Memory B cell (primary cell): ENCODE measurements at places on chromosomes 6 and 20.
A peak's percentile ranks its signal among the peaks of the same experiment; 100 is the strongest.

- DNase-seq = no peak
Measured at GRCh38 chr6:118285791-118286190, 262.3 kb upstream of the PLN start.

DNA sequence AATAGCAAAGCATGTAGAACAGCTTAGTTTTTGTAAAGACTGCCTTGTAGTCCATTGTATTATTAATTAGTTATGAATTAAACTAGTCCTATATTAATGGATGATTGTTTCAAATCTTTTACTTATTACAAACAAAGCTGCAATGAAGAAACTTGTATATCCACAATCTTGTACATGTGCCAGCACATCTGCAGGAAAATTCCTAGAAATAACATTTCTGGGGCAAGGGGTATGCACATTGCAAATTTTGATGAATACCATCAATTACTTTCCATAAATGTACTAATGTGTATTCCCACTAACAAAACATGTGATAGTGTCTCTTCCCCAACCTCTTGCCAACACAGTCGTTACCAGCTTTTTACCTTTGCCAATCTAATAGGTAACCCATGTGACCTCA, 73.6 kb upstream of the AKAP12 start:
- no peak for DNase-seq

DNA sequence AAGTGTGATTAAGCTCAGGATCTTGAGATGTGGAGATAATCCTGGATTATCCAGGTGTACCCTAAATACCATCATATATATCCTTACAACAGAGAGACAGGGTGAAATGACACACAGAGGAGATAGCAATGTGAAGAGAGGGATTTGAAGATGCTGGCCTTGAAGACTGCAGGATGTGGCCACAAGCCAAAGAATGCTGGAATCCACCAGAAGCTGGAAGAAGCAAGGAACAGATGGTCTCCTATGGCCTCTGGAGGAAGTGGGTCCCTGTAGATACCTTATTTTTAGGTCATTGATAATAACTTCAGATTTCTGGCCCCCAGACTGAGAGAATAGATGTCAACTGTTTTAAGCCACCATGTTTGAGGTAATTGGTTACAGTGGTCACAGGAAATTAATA, 95.0 kb downstream of the PAK5 start:
- no peak for DNase-seq

- DNase-seq = no peak
Measured at GRCh38 chr20:10465135-10465534, 30.0 kb downstream of the SLX4IP start.

DNA sequence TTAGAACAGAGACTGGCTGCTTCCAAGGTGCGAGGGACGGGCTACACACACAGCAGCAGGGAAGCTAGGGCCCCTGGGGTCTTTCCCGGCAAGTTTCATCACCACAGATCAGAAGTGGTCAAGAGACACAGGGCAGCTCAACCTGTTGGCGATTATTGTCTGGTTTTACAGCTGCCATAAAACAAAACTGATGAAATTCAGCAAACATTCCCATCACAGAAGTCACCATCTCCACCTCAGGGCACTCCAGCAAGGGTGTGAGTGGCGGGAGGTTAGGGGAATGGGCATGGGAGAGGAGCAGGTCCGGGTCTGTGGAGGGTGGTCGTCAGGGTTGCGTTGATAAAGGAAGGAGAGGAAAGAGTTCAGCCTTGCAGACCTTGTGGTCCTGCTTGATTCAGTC, 91.0 kb downstream of the PXDC1 start:
- DNase-seq = no peak

DNA sequence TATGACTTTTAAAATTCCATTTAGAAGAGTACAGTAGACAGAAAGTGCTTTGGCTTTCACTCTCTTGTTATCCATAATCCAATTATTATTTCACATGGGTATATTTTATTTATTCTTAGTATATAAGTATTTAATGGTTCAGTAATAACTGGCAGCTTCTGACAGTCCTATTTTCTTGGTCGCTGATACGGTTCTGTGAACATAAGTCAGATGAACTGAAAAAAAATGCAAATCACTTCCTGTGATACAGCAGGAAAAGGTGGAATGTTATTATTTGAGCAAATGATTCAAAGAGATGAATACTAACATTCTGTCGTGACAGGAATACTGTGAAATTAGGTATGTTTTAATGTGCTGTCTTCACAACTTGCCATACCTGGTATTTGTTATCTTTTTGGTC, 132.3 kb downstream of the ARHGAP18 start:
- DNase-seq = no peak

DNA sequence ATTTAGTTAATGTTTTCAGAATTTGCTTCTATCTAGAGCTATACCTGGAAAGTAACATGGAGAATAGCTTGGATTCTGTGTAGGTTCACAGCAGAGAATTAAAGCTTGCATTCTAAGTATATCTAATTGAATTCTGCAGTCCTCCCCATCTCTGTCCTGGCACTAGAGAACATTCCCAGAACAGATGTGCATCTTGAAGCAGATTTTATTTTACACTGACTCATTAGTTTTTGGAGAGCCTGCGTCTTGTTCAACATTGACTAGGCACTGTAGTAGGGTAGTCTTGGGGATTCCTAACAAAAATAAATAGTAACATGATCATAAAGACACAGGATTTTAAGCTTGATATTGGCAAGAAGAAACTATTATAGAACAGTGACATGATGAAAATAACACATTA, 36.2 kb upstream of the BAG2 start:
- DNase-seq = no peak

DNA sequence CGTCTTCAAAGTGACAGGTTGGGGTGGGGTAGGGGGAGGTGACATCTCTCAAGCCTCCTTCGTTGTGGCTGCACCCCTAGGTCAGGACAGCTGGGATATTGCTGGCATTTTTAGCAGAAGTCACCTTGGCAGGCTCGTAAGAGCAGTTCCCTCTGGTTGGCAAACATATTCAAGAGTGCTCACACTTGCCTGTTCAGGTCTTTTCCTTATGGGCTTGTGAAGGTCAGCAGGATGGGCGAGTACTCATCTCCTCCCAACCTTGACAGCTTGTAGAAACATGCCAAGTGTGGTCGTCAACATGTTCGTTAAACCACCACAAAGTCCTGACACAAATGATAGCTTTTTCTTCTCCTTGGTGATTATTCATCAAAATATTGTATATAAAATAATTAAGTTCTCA, 113.6 kb downstream of the HDGFL1 start:
- no peak for DNase-seq

- no peak for DNase-seq
Measured at GRCh38 chr20:61886721-61887595, 178.7 kb downstream of the TAF4 start.

DNA sequence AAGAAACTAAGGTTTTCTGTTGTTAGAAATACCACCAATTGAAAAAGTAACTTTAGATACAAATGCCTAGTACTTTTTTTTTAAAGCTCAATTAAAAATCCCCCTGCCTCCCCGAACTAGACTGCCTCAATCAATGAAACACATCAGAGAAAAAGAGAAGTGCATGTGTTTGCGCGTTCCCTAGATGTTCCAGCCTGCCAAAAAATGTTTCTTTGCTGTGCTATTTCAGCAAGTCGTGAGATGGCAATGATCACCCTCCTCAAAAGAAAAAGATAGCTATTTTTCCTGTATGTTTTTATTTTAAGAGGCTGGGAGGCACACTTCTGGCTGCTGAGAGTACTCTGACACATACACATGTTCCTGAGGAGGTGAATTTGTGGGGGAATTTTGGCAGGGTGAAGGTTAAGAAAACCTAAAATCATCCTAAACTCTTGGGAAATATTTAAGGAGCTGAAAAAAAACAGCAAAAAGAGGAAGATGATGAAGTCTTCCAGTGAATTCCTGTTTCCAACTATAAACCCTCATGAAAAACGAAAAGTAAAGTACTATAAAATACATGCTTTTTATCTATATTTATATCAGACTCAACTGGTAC, 114.8 kb downstream of the HIVEP2 start:
- DNase-seq = no peak

DNA sequence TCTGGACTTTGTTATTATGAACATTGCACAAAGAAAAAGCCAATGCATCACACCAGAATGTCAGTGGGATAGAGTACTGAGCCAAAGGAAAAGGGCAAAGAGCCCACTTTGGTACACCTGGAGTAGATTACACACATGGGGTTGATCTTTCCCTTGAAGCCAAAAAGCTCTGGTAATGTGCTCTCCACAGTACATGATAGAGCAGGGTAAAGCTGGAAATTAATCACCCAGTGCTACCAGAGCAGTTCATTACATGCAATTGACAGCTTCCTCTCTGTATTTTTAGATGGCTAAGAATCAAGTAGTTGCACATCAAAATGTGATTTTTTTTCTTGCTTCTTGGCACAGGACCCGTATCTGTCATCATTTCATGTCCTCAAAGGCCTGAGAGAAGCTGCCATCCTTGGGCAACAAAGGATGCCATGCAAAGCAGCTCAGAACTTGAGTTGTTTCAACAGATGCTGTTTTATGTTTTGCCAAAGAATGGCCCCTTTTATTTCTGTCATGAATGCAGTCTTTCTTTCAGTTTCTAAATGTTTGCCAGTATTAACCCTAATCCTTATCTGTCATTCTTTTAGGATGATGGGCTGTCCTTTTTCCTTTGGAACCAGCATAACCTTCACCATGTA, 88.1 kb downstream of the HDGFL1 start:
- DNase-seq = no peak

DNA sequence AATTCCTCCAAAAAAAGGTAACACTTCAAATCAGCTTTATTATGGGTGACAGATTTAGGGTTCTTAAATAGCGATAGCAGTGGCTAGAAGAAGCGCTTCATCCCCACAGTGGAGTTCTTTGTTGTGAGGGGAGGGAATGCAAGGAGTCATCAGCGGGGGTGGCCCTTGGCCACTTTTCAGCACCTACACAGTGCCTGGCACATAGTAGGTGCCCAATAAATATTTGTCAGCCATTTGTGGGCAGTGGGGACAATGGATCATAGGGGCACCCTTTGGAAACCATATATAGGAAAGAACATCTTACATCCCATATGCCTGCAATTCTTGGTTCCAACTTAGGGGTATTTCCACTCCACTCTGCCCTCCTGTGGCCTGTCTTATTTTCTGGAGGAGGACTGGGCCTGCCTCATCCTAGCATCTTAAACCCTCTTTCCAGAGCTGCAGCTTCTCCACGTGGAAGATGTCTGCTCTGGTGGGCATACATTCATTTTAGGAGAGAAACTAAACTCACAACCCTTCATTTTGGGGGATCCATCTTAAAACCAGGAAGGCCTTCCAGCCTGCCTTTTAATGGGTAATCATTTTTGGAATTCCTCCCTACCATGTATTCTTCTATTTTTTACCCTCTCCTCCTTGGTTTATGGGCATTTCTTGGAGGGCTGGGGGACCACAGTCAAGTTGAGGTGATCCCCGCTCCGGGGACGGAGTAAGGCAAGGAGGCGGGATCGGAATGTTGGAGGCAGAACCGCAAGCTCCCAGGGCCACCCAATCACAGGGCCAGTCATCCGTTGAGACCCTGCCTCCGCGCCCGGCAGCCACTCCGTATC, 2.6 kb upstream of the GPSM3 start:
- no peak for DNase-seq

DNA sequence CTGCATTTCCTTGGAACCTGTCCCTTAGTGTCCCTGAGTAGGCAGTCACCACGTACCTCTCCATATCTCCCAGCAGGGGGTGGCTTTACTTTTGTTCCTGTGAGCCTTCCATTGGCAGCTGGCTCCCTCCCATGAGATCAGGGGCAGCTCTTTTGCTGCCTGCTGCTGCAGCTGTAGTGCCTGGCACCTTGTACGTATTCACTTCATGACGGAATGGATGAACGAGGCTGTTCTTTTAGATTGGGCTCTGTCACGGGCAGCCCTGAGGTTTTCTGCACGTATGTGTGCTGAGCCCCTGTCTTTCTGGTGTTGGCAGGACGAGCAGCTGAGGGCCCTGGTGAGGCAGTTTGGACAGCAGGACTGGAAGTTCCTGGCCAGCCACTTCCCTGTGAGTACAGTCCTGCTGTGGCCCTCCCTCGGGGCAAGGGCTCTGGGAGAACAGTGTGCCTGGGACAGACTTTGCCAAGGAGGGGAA, 14.6 kb downstream of the MYBL2 start:
- DNase-seq = peak; percentile 56

DNA sequence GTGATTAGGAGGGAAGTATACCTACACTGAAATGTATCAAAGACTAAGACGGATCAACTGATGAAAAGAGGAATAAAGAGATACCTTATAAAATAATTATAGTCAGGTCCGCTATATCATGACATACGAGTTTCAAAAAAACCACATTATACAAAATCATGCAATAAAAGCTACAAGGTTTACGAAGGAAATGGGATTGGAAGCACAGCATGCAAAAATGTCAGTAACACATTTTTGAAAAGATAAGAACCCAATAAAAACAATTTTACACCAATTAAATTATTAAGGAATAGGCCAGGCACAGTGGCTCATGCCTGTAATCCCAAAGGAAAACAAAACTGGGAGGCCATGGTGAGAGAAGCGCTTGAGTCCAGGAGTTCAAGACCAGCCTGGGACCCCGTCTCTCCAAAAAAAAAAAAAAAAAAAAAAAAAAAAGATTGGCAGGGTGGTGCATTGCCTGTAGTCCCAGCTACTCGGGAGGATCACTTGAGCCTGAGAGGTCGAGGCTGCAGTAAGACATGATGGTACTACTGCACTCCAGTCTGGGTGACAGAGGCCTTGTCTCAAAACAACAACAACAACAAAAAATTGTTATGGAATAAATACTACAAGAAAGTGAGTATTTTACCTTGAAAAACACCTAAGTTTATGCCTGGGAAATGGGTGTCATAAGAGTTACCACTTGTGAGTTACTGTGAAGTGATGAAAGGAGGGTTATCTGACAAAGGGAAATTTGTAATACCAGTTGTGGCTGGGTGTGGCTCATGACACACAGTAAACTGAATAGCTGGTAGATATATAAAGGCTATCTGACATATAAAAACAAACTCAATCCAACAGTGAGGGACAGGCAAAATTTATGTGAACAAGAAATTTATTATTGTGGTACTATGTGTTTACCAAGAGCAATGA, 45.2 kb downstream of the RANBP9 start:
- DNase-seq = no peak

- DNase-seq = no peak
Measured at GRCh38 chr20:57555457-57556184, 5.3 kb upstream of the PCK1 start.

GRCh38 chr6:21970569-21971300, 326.1 kb downstream of the PRL start:
- no peak for DNase-seq

- peak; percentile 9 for DNase-seq
Measured at GRCh38 chr6:2103765-2104523, 141.5 kb downstream of the GMDS start.

- no peak for DNase-seq
Measured at GRCh38 chr20:24694157-24694726, 224.8 kb downstream of the SYNDIG1 start.

DNA sequence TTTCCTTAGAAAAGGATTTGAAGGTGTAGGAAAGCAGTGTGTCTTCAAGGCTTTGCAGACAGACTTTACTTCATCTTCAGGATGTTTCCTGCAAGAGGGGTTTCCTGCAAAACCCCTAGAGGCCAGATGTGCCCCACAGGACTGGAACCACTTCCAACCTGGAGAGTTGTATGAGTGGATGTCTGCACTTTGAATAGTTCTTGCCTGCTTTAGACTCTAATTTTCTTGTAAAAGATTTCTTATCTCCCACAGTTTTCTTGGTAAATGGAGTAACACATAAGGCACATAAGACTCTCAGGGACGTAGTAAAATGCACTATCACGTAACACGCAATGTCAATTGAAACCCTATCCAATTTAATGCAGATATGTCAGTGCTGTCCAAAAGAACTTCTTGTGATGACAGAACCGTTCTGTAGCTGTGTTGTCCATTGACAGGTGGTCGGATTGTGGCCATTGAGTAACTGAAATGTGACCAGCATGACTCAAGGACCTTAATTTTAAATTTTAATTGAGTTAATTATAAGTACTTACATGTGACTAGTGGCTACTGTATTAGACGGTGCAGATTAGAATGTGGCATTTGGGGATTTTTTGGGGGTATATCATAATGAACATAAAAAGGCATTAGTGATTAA, 118.7 kb downstream of the JARID2 start:
- DNase-seq = no peak
